ENCODE measurements at places on chromosomes 3 and 15.

GRCh38 chr3:57833763-57834162 is 77.7 kb downstream of the SLMAP start:
- no peak for DNase-seq

- no peak for DNase-seq
Observed at GRCh38 chr3:134373271-134374104, 759 bp downstream of the AMOTL2 start.

DNA sequence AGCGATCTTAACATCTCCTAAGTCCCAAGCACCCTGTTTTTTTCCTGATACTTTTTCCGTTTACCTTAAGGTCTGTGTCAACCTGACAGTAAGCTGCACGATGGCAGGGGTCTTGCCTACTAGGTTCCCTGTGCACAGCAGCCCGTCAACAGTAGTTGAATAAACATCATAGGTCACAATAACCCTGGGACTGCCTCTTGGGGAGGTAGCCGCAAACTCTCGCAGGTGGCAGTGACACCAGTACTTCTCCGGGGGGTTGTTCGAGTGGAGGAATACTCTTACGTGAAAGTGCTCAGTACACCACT is 365 bp upstream of the PDCD6IP start:
- DNase-seq, result no peak

GRCh38 chr15:52039925-52040781 is 21.1 kb downstream of the MAPK6 start:
- DNase-seq, result no peak
